Stimulated activated CD4-positive, alpha-beta T cell treated with anti-CD3 and anti-CD28 coated beads, Interleukin-1b, Interleukin-23, amount 100 ng/mL, for 48 hours (primary cell): ENCODE measurements at places on chromosomes 7 and 10.
A peak's percentile ranks its signal among the peaks of the same experiment; 100 is the strongest.

- DNase-seq: no peak
These were observed 352.8 kb downstream of the RPS24 start for GRCh38 chr10:78386509-78386908.

DNA sequence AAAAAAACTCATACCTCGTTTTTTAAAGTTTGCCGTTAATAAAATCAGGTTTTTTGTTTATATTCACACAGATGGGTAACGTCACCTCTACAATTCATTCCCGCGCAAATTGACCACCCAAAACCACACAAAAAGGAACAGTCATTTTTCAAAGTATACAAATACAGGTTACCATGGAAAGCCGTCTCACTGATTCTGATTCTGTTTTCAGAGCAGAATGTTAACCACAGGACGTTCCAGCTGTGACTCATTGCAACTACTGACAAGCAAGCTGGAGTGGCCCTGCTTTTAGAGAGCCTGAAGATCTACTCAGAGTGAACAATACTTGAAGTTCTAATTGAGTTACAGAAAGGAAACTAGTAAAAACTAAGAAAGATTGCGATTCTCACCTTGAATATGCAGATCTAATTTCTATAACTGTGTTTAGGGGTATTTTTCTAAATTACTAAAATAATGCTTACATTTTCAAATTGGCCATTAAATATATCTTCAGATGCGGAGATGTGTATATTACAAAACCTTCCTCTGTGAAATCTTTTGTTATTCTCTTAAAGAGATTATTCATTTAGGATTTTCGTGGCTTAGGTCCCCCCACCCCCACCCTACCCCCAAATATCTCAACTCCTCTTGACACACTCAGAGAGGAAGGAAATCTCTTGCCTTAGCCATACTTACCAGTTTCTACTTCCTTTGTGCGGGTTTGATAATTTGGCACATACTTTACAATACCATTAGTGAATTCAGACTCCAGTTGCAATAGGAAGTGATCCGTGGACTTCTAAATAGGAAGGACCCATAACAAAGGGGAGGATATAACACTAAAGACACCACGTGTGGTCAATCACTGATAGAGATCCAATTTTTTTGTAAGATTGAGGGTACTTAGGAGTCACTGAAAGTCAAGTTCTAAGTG lies 106.0 kb downstream of the CUBN start:
- peak; percentile 85 for DNase-seq

GRCh38 chr7:140010194-140010895 lies 52.4 kb downstream of the PARP12 start:
- no peak for DNase-seq

DNA sequence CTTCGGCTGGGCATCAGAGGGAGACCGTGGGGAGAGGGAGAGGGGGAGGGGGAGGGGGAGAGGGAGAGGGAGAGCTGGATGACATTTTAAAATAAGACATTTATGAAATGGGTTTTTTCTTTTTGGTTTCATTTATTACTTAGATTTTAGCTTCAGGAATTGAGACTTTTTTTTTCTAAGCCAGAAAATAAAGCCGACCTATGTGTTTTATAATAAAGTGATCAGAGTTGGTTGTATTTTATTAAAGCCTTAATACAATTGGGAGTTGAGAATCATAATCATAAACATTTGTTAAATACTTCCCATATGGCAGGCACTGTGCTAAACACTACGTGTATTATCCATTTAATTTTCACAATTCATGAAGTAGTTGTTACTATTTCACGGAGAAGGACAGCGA lies 70.2 kb downstream of the INPP5F start:
- no peak for DNase-seq

GRCh38 chr10:10438335-10439100 lies 579.2 kb upstream of the CELF2 start:
- no peak for DNase-seq
